ENCODE measurements at places on chromosomes 6 and 20. TPM values are rescaled to one million over a fixed set of nuclear protein-coding genes. Genes with fewer than 3 reads are reported as not detected.

Gene NNAT
- total RNA-seq: 0.13 TPM

Gene LY6G6F
- total RNA-seq: not detected

Gene CD2AP
- 28.0 TPM for total RNA-seq

Gene ARFGEF3
- total RNA-seq: 6.5 TPM

Gene FILIP1
- total RNA-seq: 2.0 TPM

Gene RBM38
- total RNA-seq: 3.8 TPM

Gene MYBL2
- total RNA-seq: 8.4 TPM

Gene C6orf15
- total RNA-seq: not detected

Gene FRK
- 1.0 TPM for total RNA-seq

Gene LGSN
- total RNA-seq: not detected

Gene BCAS1
- total RNA-seq: not detected

Gene SLC26A8
- total RNA-seq: not detected

Gene NRSN1
- not detected for total RNA-seq

Gene PTK6
- total RNA-seq: 0.13 TPM

Gene ANGPT4
- total RNA-seq: under 0.01 TPM

Gene SLC17A9
- 6.9 TPM for total RNA-seq

Gene ZNF165
- total RNA-seq: 0.97 TPM

Gene METTL24
- total RNA-seq: 0.97 TPM

Gene PAK5
- not detected for total RNA-seq

Gene SIRPD
- total RNA-seq: not detected

Gene MAPK13
- 8.3 TPM for total RNA-seq

Gene MCCD1
- total RNA-seq: not detected

Gene DDX39B
- total RNA-seq: 262 TPM

Gene ADAM33
- total RNA-seq: 2.2 TPM

Gene RSPH4A
- total RNA-seq: 0.22 TPM

Gene HIVEP2
- 30.3 TPM for total RNA-seq

Gene GGTLC1
- total RNA-seq: not detected

Gene DOP1A
- total RNA-seq: 50.8 TPM

Gene TFAP2C
- total RNA-seq: under 0.01 TPM

Gene NINL
- total RNA-seq: 8.6 TPM

Gene SOX12
- 4.8 TPM for total RNA-seq

Gene CLDN20
- total RNA-seq: not detected

Gene EDN1
- 0.65 TPM for total RNA-seq

Gene SRSF12
- total RNA-seq: 0.52 TPM
